ENCODE measurements at places on chromosomes 2 and 18. TPM values are rescaled to one million over a fixed set of nuclear protein-coding genes. Genes with fewer than 3 reads are reported as not detected.

DNA sequence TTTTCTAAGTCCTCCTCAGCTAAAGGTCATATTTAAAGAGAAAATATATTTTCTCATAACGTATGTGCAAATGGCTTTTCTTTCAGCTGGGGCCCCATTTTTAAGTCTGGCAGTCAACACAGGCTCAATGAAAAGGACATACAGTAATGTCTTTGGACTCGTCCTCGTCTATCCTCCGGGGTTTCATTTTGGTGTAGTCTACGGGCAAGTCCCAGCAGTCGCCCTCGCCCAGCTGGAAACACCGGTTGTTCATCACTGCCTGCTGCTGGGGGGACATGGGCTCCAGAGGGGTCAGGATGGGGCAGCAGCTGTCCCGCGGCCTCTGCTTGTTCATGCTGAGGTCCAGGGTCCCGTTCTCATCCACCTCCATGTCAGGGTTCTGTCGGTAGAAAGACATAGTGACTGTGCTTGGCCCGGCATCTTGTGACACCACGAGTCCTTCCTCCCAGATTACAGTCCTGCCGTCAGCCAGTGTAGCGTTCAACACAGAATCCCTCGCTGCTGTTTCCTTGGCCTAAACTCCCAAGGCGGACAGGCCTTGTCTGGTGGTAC, 144.9 kb upstream of the PXDN start:
- DNase-seq = no peak

Gene RAB6C
- polyA plus RNA-seq = 0.13 TPM

- DNase-seq = peak; percentile 39
Measured at GRCh38 chr2:222844323-222844722, 16.5 kb upstream of the ACSL3 start.

DNA sequence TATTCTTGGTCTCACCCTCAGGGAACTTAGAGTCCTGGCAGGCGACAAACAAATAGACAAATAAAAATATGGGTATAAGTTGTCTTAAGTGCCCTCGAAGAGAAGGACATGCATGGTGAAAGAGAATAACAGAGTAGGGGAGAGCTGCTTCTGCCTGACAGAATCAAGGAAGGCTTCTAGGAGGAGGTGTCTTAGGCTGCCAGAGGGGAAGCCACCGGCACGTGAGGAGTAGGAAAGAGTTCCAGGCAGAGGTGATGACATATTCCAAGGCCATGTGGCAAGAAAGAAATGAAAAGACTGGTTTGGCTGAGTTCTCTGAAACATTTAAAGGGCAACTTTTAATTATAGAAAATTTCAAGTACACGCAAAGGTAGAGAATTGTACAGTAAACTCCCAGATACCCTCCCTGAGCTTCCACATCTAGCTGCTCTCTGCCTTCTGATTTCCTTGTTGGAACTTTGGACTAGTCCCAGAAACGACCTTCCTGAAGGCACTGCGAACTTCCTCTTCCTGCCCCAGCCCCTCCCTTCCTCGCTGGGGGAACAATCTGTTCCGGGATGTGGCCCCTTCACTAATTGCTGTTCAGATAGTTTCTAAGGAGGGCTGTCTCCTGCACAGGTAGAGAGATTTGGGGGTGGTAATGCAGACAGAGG, 91.7 kb downstream of the DYSF start:
- DNase-seq = peak; percentile 61

DNA sequence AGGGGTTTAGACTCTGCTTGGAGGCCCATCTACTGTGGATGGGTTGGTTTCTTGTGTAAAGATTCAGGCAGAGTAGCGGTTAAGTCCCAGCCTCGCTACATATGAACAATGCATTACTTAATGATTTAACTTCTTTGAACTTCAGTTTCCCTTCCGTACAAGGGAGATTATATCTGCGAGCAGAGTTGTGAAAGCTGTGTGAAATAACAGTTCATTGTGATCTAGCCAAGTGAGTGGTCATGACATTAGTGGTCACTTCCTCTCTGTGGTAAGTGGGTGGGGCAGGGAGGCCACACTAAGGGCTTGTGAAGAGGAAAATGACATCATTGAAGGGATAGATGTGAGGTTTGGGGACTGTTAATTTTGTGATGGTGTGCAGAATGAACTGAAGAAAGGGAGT, 14.1 kb upstream of the MEX3C start:
- DNase-seq = peak; percentile 40

DNA sequence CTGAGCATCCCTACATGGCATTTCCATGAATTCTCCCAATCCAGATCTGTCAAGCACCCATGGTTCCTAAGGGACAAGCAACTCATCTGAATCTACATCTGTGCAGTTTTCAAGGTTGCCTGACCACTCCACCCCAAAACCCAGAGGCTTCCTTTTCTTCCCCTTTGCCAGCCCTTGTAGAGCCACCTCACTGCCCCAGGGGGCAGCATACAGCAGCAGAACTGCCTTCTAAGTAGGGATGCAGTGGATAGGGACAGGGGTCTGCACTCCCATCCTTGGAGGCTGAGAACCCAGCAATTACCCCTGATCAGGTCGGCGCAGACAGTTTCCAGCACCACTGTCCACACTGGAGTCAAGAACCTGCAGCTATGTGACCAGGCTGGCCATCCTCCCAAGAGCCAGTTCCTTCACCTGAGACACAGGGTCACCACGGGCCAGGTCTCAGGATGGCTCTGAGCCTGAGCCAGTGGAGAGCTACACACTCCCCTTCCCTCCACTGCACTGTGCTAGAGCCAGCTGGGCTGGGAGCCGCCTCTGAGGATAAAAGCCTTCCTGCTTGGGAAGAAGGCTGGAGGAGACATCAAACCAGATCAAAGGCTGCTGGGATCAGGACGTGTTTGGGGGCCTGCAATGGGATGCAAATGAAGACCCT, 283.1 kb downstream of the CELF4 start:
- no peak for DNase-seq

DNA sequence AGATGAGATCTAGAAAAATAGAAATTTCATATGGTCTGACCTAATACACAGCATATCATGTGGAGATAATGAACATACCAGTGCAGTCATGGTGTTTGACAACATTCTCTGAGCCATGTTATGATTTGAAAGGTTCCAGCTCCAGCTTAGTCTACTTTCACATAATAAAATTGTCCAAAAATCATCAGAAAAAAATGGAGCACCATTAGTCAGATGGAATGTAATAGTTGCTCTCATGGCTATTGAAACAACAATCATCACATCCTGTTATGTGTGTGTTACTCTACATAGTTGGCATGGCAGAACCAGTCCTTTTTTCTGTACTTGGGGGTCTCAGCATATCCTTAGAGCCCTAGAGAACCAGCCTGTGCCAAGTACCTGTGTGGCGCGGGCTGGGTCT, 678.9 kb upstream of the FANCL start:
- DNase-seq = no peak

GRCh38 chr2:22076454-22076853, 952.7 kb downstream of the TDRD15 start:
- DNase-seq = no peak

Gene ATP6V1C2
- polyA plus RNA-seq = 1.8 TPM
